ENCODE measurements at places on chromosomes 13 and 19.

DNA sequence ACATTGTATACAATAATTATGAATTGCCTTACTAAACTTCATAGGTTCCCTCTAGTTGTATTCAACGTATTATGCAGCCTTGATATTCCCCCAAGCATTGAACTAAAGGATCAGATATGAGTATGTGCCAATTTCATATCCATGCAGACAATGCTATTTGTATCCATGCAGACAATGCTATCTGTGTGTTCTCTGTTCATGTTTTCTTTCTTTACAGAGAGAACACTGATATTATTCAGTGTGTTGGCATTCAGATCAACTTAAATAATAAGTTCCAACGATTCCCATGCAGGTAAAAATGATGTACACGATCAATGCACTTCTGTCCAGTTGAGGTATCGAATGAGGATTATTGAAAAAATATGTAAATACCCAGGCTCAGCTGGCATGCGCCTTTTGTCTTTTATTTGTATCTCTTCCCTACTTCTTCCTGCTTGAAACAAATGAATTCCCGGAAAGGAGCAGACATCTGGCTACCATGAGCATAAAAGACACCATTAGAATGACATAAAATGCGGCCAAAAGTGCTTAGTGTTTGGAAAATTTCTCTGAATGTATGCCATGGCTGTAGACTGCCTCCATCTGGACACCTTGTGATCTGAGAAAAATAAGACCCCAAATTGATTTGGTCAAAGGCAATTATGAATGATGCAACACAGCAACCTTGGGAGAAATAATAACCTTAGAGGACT, 731.5 kb downstream of the SLITRK1 start:
- no peak for DNase-seq

- DNase-seq: no peak
These were observed 1367.5 kb upstream of the PCDH9 start for GRCh38 chr13:68597641-68598040.

DNA sequence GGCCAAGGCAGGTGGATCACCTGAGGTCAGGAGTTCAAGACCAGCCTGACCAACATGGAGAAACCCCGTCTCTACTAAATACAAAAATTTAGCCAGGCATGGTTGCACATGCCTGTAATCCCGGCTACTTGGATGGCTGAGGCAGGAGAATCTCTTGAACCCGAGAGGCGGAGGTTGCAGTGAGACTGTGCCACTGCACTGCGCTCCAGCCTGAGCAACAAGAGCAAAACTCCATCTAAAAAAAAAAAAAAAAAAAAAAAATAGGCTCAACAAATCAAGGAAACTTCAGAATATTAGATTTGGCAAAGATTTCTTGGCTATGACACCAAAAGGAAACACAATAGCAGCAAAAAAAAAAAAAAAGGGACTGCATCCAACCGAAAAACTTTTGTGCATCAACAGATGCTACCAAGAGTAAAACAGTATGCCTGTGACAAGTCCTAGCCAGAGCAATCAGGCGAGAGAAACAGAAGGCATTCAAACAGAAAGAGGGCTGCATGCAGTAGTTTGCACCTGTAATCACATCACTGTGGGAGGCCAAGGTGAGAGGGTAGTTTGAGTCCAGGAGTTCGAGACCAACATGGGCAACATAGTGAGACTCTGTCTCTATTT, 23.8 kb downstream of the ZNF160 start:
- DNase-seq: no peak

- no peak for DNase-seq
These were observed 17.3 kb upstream of the ERCC1 start for GRCh38 chr19:45440873-45441654.

- no peak for DNase-seq
These were observed 16.2 kb downstream of the MYCBP2 start for GRCh38 chr13:77310579-77311279.

DNA sequence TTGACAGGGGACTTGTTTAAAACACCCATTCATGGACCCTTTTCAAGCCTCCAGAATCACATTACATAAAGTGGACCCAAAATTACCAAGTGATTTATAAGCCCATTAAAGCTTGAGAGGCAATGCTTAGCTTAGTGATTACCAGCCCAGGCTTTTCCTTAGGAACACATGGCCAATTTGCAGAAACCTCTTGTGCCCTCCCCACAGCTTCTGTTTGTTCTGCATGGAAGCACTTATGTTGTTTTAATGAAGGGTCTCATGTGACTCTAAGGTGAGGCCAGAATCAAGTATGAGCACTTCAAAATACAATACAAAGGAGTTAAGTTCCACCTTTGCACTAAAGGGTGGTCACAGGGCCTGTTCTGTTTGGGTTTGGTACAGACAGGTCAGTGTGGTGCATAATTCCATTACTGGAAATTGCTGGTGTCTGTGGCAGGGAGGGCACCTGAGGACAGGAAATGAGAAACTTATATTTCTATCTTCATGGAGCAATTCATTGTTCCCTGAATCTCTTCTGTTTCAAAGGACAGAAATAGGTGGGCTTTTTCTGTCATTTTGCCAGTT, 15.3 kb downstream of the ZNF486 start:
- no peak for DNase-seq

DNA sequence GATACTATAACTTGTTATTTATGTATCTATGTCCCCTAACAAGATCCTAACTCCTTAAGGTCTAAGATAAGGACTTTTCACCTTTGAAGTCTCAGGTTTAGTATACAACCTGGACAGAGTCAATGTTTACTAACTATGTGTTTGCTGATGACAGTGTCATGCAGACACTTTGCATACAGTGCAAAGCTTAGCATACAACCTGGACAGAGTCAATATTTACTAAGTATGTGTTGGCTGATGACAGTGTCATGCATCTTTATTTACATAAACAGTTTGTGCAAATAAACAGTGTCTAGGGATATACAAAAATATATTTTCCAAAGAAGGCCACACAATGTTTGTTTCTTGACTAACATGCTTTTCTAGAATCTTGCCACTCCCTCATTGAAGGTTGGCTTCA, 34.7 kb downstream of the DCT start:
- no peak for DNase-seq

DNA sequence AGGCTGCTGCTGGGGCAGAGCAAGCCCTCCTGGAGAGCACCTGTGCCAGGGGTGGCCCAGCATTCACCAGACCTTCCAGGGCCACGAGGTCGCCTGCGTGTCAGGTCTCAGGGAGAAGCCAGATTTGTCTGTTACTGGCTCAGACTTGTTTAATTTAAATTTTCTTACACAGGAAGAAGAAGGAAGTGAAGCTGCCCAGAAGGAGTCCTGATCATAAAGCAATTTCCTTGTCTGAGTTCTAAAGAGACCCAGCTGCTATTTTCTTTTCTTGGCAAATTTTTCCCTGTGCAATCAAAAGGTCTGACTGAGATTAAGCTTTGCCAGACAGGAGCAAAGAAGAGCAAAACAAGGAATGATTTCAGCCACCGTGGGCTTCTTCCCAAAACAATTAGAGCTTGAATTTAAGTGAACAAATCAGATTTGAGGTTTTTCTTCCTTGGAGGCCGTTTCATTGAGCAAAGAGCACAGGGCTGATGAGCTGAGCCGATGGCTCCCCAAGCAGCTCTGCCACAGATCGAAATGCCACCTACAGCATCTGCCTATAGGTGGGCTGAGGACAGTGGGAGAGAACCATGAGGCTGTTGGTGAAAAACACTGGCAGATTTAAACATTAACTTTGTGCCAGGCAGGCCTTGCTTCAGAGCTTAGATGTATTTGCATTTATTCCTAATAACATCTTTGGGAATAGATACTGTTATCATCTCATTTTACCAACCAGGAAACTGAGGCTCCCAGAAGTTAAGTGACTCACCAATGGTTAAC, 40.1 kb downstream of the HSPH1 start:
- DNase-seq: no peak

GRCh38 chr13:20494656-20495055, 31.0 kb downstream of the CRYL1 start:
- DNase-seq: no peak

DNA sequence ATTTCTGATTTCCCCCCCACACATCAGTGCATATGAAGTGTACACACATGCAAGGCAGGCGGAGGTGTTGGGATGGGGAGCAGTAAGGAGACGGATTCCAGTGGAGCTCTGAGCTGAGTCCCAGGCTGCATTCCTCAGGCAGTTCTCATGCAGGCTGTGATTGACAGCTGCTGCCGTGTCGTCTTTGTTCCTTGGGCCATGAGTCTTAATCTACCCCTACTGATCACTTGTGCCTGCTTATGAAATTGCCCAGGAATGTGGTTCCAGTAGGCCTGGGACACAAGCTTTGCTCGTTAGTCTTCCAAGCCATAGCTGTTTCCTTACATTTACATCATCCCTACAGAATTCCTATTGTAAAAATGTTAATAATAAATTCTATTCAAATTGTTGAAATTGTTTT, 1241.9 kb downstream of the UQCRFS1 start:
- no peak for DNase-seq

DNA sequence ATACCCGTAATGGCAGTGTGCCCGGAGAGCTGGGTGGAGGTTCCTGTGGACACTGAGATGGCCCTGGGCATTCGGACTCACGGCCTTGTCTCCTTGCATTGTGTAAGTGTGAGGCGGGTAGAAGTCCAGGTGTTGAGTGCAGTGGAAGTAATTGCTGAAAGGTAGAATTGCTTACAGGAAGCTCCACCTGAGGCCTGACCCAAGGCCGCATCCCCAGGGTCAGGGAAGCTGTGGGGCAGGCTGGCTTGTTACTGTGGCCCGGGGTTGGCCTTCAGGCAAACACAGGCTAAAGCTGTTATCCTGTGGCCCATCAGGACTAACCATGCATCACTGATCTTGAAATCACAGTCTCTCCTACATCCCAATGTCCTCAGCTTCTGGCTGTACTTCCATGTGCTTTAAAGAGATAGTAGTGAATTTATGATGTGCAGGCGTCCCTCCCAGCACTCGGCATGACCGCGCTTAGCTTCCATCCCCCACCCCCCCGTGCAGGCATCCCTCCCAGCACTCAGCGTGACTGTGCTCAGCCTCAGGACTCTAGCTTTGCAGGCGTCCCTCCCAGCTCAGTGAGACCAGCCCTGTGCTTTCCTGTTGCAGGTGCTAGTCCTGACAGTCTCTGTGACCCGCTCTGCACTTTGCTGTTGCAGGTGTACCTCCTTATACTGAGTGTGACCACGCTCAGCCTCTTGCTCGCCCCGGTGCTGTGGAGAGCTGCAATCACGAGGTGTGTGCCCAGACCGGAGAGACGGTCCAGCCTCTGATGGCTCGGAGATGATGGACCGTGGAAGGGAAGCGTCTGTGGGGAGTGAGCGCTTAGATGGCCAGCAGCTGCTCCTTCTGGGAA, 35.6 kb upstream of the TFDP1 start:
- no peak for DNase-seq

DNA sequence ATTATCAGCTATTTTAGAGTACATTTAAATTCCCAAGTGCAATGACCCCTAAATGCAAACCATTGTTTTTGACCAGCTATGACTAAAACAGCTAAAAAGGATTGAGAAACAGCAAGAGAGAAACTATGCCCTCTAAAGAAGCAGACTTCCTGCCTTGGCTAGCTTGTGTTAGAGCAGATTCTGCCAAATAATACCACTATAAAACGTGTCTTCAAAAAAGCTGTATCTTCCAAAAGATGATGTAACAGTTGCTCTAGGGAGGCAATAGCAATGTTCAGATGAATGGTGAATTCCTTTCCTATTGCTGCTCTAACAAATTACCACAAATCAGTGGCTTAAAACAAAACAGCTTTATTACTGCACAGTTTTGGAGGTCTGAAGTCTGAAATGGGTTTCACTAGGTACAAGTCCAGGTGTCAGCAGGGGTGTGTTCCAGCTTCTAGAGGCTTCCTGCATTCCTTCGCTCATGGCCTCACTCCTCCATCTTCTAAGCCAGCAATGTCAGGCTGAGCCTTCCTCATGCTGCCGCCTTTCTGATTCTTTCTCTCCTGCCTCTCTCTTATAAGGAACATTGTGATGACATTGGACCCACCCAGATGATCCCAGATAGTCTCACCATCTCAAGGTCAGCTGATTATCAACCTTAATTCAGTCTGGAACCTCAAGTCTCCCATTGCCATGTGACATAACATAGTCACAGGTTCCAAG, 84.5 kb downstream of the LRRC63 start:
- peak; percentile 90 for DNase-seq

GRCh38 chr19:3116621-3117020, 19.2 kb upstream of the GNA15 start:
- no peak for DNase-seq

DNA sequence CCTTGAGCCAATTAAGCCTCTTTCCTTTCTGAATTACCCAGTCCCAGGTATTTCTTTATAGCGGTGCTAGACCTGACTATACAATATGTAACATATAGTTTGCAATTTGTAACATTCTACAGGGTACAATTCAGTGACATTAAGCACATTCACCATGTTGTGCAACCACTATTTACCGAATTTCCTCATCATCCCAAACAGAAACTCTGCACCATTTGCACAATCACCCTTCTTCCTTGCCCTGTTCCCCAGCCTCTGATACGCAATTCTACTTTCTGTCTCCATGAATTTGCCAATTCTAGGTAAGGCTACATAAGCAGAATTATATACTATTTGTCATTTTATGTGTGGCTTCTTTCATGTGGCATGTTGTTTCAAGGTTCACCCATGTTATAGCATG, 13.7 kb upstream of the SIGLEC10 start:
- DNase-seq: no peak

DNA sequence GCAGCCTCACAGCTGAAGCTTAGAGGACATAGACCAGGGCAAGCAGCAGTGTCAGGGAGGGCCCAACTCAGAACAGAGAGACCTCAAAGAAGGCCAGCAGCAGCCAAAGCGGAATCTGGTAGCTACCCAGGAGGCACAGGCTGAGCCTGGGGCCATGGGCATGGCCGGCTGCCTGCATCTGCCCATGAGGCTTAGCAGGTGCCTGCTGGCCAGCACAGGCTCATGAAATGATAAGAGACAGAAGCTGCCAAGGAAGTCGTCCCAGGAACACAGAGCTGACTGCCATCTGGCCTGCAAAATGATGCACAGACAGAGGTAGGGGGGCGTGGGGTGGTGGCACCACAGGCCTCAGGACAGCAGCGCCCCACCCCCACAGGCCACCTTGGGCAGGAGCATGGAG, 29.2 kb downstream of the TUBA3C start:
- DNase-seq: no peak

DNA sequence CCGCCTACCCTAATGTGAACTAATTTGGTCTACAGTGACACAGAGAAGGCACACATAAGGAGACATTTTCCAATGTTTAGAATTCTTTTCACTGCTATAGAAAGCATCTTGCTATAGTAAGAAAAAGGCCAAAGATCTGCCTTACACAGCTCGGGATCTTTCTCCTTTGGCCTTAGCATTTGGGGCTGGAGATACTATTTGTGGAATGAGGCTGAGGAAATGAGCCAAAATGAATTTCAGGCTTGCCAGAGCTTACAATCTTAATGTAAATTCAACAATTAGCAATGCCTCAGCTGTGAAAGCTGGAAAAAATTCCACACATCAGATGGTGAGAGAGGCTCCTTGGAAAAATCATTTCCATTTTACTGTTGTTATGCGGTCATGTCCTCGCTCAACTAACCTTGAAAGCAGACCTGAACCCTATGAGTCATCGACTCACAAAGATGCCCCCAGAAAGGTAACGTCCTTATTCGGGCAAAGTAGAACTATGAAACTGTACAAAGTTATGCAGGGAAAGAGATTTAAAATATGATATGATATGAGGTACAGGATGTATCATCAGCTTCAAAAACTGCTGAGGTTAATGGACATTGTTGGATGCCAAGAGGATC, 324.5 kb upstream of the NBEA start:
- DNase-seq: no peak

GRCh38 chr13:85287528-85287927, 511.7 kb downstream of the SLITRK6 start:
- no peak for DNase-seq

- DNase-seq: no peak
These were observed 2.9 kb upstream of the DCLK1 start for GRCh38 chr13:36133950-36134626.

All from SW480 (cell line).